Left ventricle myocardium inferior (tissue), 1 donor: ENCODE measurements at places on chromosomes 5 and 9.

- no peak for DNase-seq
Observed at GRCh38 chr5:56638061-56638621, 177.2 kb upstream of the MAP3K1 start.

- DNase-seq, result no peak
Observed at GRCh38 chr9:103319979-103320378, 324.8 kb downstream of the CYLC2 start.

DNA sequence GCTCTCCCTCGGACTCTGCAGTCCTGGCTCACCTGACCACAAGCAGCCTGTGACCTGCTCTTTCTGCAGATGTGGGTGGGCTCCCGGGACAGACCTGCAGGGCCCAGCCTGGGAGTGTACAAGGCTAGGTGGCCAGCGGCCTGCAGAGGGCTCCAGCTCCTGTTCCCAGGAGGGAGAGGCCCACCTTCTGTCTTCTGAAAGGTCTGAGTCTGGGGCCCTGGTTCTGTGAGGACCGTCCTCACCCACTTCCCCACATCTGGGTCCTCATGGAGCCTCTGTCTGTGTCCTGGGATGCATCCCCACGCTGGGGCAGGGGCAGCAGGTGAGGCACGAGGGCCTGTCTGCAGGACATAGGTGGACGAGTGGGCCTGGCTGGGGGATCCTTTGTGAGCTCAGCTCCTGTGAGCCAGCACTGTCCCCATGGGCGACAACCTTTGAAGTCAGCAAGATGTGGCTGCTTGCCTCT lies 43.7 kb downstream of the PHF2 start:
- DNase-seq, result no peak

GRCh38 chr9:69442486-69442885 lies 117.5 kb downstream of the ENTREP1 start:
- DNase-seq, result no peak

GRCh38 chr5:14325369-14325768 lies 182.2 kb downstream of the TRIO start:
- no peak for DNase-seq

- no peak for DNase-seq
Observed at GRCh38 chr5:133995341-133995740, 9.4 kb downstream of the VDAC1 start.

GRCh38 chr9:13414349-13414748 lies 134.9 kb upstream of the MPDZ start:
- DNase-seq, result no peak

DNA sequence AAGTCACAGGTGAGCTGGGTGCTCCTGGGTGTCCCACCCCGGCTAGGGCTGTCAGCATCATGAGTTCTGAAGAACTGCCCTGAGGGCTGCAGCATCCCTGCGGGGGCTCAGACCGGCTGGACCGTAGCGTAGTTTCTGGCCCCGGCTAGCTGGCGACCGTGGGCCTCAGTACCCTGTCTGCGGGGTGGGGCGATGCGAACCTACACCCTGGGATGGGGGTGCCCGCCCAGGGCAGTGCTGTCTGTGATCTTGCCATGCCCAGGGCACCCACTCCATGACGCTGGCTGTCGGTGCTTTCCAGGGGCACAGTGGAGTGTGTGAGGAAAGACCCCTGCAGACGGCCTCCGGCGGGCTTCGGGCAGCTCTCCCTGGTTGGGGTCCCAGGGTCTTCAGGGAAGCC lies 66.5 kb upstream of the IRX4 start:
- no peak for DNase-seq

GRCh38 chr9:69264526-69264925 lies 60.5 kb upstream of the ENTREP1 start:
- no peak for DNase-seq

DNA sequence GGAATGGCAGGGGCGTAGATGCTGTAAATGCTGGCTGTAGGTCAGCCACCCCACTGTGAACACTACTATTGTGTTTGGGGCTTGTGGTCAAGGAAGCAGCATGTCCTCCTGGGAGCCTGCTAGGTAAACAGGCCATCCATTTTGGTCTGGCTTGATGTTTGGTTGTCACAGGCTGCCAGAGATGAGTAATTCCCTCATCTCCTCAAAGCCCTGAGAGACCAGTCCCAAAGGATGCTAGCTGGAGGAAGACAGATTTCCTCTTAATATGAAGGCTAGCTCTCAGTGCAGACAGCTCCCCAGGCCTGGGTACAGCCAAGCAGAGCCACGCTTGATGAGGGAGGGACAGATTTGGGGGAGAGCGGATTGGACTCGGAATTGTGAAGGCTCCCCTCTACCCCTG lies 72.5 kb upstream of the MAP1B start:
- DNase-seq, result no peak

DNA sequence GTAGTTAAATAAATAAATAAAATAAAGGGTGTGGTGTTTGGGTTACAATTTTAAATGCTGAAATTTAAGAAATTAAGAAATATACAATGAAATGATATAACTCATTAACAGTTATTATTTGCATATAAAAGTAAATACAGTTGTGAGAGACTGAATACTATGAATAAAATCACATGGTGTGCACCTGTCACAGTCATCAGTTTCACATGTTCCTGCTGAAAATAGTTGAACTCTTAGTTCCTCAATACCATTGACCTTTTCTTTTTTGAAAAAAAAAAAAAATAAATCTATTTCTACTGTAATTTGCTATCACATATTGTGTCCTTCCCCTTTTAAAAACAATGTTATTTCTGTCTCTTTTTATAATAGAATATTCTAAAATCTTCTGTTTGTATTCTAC lies 130.9 kb upstream of the CHD1 start:
- DNase-seq, result no peak

GRCh38 chr5:102843997-102844396 lies 88.9 kb downstream of the PAM start:
- no peak for DNase-seq

- DNase-seq, result no peak
Observed at GRCh38 chr5:158849219-158849791, 250.4 kb downstream of the EBF1 start.

GRCh38 chr5:122141751-122142150 lies 12.4 kb downstream of the ZNF474 start:
- no peak for DNase-seq

- DNase-seq, result no peak
Observed at GRCh38 chr9:106277966-106278365, 583.6 kb downstream of the TMEM38B start.

DNA sequence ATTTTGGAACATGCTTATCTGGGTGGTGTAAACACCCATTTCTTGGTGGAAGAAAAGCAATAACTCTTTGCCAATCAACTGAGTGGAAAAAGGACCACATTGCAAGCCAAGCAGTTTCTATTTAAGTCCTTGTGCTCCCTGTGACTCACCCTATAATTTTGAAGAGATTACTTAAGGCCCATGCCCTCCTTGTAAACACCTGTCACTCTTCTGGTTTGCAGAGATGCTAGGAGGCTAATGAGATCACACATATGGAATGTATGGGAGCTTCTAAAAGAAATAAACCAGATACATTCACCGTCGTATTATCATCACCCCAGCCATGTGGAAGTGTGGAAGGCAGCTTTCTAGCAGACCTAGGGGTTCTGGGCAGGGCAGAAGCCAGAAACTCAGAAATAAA lies 337.1 kb downstream of the GADD45G start:
- no peak for DNase-seq

- no peak for DNase-seq
Observed at GRCh38 chr5:31966936-31967335, 207.2 kb downstream of the GOLPH3 start.

DNA sequence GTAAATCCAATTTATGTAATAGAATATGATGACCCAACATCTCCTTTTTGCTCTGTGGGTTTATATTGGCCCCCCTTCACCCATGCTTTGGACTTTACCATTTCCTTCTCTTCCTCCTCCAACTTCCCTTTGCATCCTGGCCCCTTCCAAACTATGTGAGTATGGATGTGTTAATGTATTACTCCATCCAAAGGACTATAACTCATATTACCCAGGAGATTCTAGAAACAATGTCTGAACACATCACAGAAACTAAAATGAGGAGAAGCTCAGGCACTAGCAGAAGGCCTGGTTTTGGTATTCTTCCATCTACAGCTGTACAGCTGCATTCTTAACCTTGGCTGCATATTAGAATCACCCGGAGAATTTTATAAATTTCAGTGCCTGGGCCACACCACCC lies 110.7 kb downstream of the PDE4D start:
- no peak for DNase-seq

DNA sequence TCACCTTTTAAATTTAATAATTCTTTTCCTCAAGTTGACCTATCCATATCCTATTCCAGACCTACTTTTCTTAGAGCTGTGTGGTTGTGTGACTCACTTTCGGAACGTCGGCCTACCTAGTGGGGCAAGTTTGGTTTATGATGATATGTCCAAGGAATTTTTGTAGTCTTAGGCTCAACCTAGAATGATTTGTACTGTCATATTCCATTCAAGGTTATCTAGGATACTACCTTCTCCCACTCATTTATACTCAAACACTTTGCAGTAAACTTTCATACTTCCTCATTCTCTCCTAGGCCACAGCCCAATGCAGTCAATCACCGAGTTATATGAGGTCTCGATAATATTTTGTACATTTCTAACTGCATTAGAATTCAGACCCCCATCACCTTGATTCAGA lies 61.9 kb downstream of the PIK3R1 start:
- no peak for DNase-seq

DNA sequence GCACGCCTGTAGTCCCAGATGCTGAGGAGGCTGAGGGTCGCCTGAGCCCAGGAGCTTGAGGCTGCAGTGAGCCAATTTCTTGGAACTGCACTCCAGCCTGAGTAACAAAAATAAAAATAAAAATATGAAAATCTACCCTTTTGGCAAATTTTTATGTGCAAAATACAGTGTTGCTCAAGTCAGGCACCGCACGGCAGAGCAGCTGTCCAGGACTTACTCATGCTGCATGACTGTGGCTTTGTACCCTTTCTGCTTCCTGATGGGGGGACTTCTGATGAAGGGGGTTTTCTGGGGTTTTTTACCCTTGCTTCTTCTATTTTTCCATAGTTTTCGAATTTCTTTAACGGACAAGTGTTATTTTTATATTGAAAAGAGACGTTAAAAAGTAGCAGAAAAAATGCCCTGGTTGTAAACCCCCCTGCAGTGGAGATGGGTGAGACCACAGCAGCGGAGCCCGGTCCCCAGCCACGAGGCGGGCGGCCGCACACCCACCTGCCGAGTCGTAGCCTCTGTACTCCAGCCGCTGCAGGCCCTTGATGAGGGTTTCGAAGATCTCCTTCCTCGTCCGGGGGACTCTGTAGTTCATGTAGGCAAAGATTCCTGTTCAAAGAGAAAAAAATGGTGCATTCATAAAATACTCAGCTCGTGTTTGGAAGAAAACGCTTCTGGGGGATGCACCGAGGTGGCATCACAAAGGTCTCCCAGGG lies 15.0 kb downstream of the GFPT2 start:
- no peak for DNase-seq

- DNase-seq, result no peak
Observed at GRCh38 chr5:12313602-12314001, 409.4 kb upstream of the CTNND2 start.

DNA sequence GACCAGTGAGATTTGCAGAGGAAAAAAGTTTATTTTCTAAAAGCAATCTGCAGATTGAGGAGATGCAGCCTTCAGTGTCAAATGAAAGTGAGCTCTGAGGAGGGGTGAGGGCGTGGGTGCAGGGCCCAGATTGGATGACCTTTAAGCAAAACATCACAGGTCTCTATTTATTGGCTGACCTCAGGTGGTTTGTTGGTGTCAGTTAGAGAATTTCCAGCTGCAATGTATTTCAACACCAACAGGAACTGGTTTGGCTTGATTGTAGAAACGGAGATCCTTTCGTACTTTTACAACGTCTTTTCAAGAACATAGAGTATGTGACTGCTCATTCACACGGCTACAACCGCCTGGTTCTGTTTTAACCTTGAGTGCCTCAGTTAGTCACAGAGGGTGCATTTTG lies 1069.1 kb downstream of the EFNA5 start:
- no peak for DNase-seq

DNA sequence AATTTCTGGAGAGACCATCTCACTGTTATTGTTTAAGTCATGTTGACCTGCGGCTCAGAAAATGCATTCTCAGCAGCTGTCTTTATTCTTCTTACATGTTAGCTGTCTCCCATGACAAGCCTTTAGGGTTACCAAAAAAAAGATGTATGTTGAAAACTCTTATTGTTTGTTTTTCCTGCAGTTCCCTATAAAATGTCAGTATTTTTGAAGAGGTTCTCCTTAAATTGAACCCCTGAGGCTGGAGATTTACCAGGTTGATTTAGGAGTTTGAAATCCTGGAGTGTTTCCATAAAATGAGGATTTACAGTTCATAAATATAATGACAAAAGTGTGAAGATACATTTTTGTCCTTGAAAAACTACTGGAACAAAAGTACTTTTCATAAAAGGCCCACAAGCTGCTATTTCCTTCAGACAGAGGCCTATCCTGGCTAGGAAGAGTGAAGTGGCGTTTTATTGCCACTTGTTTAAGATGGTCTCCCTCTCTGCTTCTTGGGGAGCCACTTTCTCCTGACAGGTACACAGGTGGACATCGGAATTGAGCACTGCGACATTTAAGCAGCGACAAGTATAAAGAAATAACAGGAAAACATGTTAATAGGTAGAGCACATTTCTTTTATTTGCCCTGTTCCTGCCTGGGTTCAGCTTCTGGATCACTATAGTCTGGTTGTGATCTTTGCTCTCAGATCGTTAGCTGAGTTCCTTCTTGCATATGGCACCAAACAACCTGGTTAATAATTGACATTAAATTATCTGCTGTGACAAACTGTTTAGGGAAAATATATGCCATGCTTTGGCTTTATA lies 344.8 kb upstream of the RPS23 start:
- no peak for DNase-seq

- DNase-seq, result no peak
Observed at GRCh38 chr5:91384671-91385430, 1.7 kb upstream of the ARRDC3 start.

DNA sequence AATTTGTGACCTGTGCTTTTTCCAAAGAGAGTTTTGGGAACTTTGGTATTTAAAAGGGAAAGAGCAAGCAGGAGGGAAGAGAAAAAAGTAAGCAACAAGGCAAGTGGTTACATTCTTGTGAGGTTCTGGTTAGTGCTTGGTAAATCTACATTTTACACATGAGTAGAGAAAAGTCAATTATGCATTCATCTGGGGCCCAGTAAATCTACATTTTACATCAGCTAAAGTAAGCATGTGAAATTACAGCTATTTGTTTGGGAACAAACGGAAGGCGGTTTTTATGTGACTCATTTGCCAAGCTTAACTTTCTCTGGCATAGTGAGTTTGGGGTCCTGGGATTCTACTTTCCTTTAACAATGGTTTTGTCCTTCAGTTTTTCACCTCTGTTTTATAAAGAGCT lies 102.2 kb downstream of the SNX18 start:
- DNase-seq, result no peak

GRCh38 chr9:16214677-16215352 lies 655.7 kb downstream of the BNC2 start:
- DNase-seq, result no peak

- peak; percentile 16 for DNase-seq
Observed at GRCh38 chr5:758698-759053, 25.9 kb downstream of the ZDHHC11B start.
